ENCODE measurements at places on chromosomes 6 and 20.

DNA sequence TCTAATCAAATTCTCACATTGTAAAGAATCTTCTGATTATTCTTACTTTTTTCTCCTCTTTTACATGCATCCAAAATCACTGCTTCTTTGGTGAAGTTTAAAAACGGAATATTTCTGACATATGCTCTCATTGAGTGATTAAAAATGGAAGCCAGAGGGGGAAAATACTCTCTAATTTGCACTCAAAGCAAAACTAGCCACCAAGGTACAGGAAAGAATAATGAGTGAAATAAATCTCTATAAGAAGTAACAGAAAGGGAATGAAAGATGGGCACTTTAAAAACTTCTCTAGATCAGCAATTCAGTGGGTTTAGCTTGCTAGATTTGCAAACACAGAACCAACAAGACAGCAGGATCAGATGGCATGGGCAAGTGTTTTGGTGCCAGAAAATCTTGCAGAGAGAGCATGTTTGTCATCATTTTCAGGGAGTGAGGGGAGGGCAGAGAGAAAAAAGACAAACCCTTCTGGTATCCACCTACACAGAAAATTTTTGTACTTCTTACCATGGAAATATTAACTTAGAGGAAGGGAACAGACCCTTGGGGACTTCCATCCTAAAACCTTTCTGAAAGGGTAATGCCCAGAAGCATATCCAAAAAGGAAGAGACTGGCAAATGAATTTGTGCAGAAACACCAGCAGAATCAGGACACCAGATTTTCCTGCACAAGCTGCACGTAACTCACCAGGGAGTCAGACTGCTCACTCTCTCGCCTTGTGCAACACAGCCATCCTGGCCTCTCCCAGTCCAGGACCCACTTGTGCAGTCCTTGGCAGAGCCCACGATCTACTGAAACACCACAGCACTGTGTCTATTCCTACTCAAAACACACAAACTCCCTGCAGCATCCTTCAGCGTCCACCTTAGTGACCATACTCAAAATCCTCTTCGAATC is 270.2 kb upstream of the PRDM1 start:
- DNase-seq: no peak

- DNase-seq: no peak
These were observed 14.9 kb downstream of the PLCG1 start for GRCh38 chr20:41152108-41152757.

GRCh38 chr20:11891077-11891775 is 26.5 kb upstream of the BTBD3 start:
- peak; percentile 29 for DNase-seq

DNA sequence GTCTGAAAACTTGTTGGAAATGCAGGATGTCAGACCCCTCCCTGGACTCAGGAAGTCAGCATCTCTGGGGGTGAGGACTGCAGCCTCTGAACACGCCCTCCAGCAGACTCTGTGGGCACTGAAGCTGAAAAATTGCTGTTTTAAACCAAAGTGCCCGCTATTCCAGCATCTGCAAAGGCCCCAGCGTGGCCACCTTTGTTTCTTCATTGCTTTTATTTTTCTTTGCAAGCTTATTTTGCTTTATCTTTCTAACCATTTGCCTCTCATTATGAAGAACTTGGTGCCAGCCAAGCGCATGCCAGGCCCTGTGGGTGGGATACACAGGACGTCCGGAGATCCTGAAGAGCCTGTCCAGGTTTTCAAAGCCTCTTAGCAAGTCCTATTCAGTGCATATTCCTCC is 203.9 kb upstream of the CST7 start:
- DNase-seq: no peak

- no peak for DNase-seq
These were observed 388.4 kb upstream of the GJE1 start for GRCh38 chr6:141744194-141744925.

- no peak for DNase-seq
These were observed 42.1 kb upstream of the TMEM30A start for GRCh38 chr6:75326557-75327258.

Data from KG1 (cell line).